Large intestine (tissue), 12 donors: ENCODE measurements at places on chromosomes 6 and 20. TPM values are rescaled to one million over a fixed set of nuclear protein-coding genes. Genes with fewer than 3 reads are reported as not detected.

CDH4 gene
- polyA plus RNA-seq, result 1.7 TPM

DSTN gene
- polyA plus RNA-seq, result 304 TPM

HLA-F gene
- 8.2 TPM for polyA plus RNA-seq

REM1 gene
- polyA plus RNA-seq, result 2.8 TPM

RHAG gene
- 1.3 TPM for polyA plus RNA-seq

ARID1B gene
- polyA plus RNA-seq, result 48.5 TPM

RIMS4 gene
- polyA plus RNA-seq, result 4.1 TPM

LY86 gene
- polyA plus RNA-seq, result 3.5 TPM

DPPA5 gene
- polyA plus RNA-seq, result not detected

AGER gene
- polyA plus RNA-seq, result 14.9 TPM

SLC4A11 gene
- 0.36 TPM for polyA plus RNA-seq

NHLRC1 gene
- 2.6 TPM for polyA plus RNA-seq

GRCh38 chr6:43506667-43507471, 3.3 kb downstream of the LRRC73 start:
- peaks cover 20% of the 10 kb centered on the region for H3K27me3 ChIP-seq
- no peak overlapping the region for H3K27ac ChIP-seq
- H3K36me3 ChIP-seq, result peaks cover 51% of the 10 kb centered on the region
- DNase-seq, result peak; percentile 83
- peaks cover 26% of the 10 kb centered on the region for H3K4me1 ChIP-seq

DNA sequence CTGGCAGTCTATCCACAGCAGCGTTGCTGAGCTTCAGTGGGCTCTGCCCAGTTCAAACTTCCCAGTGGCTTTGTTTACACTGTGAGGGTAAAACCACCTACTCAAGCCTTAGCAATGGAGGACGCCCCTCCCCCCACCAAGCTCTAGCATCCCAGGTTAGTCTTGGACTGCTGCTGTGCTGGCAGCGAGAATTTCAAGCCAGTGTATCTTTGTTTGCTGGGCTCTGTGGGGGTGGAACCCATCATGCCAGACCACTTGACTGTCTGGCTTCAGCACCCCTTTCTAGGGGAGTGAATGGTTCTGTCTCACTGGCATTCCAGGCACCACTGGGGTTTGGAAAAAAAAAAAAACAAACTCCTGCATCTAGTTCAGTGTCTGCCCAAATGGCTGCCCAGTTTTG, 249.7 kb upstream of the SYNCRIP start:
- no peak overlapping the region for H3K27ac ChIP-seq
- H3K4me1 ChIP-seq, result no peaks in the 10 kb centered on the region
- DNase-seq, result no peak

DNA sequence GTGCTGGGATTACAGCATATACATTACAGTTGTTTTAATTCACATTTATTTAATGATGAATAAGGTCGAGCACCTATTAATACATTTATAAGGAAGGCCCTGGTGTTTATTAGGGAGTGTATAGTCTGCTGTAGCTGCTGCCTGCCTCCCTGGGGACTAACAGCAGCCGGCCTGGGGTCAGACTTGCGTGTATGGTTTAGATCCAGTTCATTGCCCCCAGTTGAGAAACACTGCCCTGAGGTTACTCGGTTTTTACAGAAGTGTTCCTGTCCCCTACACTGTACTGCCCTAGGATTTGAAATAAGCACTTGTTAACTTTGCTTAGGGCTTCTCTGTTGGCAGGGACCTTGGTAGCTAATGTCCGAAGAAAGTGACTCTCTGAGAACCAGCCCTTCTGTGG, 4.0 kb downstream of the TTPAL start:
- H3K36me3 ChIP-seq, result peaks cover 31% of the 10 kb centered on the region
- H3K4me1 ChIP-seq, result peaks cover 11% of the 10 kb centered on the region
- no peak overlapping the region for H3K27ac ChIP-seq
- DNase-seq, result no peak

DNA sequence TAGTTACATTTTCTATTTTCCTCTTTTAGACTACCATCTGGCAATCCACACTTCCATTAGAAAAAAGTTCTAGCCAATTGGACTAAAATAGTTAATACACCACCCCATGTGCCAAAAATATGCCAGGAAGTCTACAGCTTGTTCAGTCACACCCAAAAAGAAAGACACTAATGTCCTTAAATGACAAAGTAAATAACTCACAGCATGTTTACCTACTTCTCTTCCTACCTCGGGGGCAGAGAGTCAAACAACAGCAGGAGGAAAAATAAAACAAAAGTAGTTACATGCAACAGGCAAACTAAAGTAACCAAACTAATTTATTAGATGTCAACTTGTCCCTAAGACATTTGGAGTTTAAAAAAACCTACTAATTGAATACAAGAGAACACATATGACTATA, 57.0 kb downstream of the UBE3D start:
- H3K36me3 ChIP-seq, result peaks cover 7% of the 10 kb centered on the region
- H3K27ac ChIP-seq, result no peak overlapping the region
- no peaks in the 10 kb centered on the region for H3K4me1 ChIP-seq
- no peak overlapping the region for H3K4me3 ChIP-seq
- no peaks in the 10 kb centered on the region for H3K27me3 ChIP-seq

DNA sequence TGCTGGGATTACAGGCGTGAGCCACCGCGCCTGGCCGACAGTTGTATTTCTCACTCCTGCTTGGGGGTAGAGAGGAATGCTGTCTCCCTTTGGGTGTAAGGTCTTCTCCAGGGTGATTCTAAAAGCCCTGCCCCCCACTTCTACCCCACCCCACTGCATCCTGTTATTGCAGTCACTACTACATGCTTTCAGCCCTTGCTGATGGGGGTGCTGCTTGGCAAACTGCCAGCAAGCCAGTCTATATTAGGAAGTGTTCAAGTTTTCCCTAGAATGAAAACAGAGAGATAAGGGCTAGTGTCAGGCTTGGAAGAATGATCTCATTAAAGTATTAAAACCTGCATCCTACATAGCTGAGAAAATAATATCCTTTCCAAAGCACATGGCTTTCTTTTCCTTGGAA, 31.3 kb downstream of the TTI1 start:
- no peaks in the 10 kb centered on the region for H3K27me3 ChIP-seq
- H3K4me1 ChIP-seq, result no peaks in the 10 kb centered on the region
- no peak overlapping the region for H3K4me3 ChIP-seq
- H3K36me3 ChIP-seq, result peaks cover 77% of the 10 kb centered on the region
- no peak overlapping the region for H3K27ac ChIP-seq
- DNase-seq, result no peak

DNA sequence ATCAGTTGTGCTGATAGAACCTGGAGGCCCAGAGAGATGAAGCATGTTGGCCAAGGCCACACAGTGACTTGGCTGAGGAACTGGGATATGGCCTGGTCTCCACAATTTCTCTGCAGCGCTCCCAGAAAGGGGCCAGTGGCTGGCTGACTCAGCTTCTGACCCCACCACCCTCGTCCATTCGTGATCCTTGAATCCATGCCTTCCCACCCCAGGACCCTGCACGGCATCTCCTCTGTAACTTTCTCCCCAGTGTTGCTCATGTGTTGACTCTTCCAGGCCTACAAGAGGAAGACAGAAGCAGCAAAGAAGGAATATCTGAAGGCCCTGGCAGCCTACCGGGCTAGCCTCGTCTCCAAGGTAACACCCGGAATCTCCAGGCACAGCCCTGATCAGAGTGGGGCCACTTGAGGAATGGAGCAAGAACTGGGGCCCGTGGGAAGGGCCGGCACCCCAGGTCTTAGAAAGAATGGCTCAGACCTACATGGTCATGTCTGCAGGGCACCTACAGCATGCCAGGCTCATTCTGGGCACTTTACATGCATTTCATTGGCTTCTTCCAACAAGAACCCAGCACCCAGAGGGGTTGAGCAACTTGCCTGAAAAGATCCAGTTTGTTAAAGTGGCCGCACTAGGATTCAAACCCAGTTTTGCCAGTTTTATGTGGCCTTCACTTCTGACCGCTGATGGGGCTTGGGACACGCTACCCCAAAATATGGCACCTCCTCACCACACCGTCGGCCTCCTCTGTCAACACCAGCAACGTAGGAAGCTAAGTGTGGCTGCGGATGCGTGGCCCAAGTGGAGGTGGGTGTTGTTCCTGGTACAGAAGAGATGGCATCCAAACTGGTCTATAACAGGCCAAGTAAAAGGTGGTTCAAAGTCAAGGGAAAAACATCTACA, 122.2 kb downstream of the JPH2 start:
- no peak overlapping the region for H3K27ac ChIP-seq
- DNase-seq, result no peak
- no peaks in the 10 kb centered on the region for H3K36me3 ChIP-seq
- H3K27me3 ChIP-seq, result no peaks in the 10 kb centered on the region
- H3K4me1 ChIP-seq, result no peaks in the 10 kb centered on the region

DNA sequence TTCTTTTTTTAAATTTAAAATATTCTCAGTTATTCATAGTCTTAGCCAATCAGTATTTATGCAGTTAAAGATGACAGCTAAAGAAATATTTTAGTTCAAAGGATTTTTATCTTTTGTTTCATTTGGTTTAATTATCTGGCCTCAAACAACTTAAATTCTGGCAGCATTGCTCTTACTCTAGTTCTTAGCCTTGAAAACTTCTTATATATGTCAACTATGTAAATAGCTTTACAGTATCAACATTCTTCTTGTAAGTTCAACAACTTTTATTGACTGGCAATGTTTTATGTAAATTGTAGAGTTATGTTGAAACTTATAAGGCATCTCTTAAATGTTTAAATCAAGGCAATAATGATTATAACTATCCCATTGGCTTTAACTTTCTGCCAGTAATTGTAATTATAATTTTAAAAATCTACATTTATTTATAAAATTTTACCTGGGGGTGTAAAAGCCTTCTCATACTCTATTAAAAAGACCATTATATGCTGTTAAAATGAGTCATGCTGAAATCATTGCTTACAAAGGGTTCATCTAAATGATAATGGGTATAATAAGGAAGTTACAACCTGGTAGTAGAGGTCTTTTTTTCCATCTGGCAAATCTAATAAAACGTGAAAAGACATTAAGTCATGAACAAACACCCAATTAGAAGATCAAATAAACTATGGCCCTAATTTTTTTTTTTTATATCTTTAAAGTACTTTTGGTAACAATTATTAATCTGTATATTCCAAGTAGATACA, 45.8 kb upstream of the FAM184A start:
- no peak overlapping the region for H3K27ac ChIP-seq
- no peaks in the 10 kb centered on the region for H3K36me3 ChIP-seq
- H3K27me3 ChIP-seq, result no peaks in the 10 kb centered on the region

DNA sequence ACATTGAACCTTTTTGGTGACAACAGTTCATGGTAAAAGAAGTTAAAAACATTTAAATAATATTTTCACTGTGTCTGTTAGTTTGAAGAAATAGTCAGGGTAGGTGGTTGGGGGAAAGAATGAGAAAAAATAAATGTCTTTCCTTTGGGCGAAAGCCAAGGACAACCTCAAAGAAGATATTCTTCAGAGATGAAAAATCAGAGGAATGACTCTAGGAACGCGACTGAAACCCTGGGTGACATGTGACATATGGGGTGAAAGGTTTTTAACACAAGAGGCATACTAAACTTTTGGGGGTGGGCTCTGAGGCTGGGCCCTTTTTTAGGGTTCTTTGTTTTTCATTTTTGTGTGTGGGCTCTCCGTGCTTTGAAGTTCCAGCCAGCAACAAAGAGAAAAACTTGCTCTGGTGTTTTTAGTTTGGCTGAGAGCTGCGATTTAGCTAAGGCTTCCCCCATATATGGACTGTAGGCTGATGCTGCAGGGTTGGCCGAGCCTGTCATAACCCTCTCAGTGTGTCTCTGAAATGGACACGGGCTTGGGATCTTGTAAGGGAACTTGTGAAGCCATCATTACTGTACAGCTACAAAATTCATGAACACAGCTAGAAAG, 610.1 kb upstream of the ARID1B start:
- peak overlapping the region; percentile 2 for H3K27ac ChIP-seq
- H3K4me1 ChIP-seq, result no peaks in the 10 kb centered on the region
- H3K4me3 ChIP-seq, result no peak overlapping the region
- H3K36me3 ChIP-seq, result no peaks in the 10 kb centered on the region
- no peaks in the 10 kb centered on the region for H3K27me3 ChIP-seq

- H3K4me3 ChIP-seq, result no peak overlapping the region
- no peaks in the 10 kb centered on the region for H3K4me1 ChIP-seq
- DNase-seq, result no peak
- H3K27me3 ChIP-seq, result peaks cover 7% of the 10 kb centered on the region
These were observed 192.2 kb upstream of the LRFN2 start for GRCh38 chr6:40779409-40779808.

DNA sequence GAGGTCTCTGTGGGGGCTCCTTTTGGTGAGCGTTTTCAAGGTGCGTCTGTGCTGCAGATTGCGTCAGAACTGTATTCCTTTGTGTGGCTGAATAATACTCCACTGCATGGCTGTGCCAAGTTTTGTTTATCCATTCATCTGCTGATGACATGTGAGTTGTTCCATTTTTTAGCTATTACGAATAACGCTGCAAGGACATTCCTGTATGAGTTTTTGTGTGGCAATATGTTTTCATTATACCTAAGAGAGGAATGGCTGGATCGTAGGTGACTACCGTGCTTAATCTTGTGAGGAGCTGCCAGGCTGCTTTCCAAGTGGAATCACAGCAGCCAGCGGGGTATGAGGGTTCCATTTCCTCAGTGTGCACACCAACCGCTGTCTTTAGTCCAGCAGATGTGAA, 1.1 kb upstream of the DACT2 start:
- H3K4me1 ChIP-seq, result no peaks in the 10 kb centered on the region
- no peaks in the 10 kb centered on the region for H3K36me3 ChIP-seq
- H3K27ac ChIP-seq, result no peak overlapping the region
- no peak for DNase-seq
- peaks cover 18% of the 10 kb centered on the region for H3K27me3 ChIP-seq
- no peak overlapping the region for H3K4me3 ChIP-seq

DNA sequence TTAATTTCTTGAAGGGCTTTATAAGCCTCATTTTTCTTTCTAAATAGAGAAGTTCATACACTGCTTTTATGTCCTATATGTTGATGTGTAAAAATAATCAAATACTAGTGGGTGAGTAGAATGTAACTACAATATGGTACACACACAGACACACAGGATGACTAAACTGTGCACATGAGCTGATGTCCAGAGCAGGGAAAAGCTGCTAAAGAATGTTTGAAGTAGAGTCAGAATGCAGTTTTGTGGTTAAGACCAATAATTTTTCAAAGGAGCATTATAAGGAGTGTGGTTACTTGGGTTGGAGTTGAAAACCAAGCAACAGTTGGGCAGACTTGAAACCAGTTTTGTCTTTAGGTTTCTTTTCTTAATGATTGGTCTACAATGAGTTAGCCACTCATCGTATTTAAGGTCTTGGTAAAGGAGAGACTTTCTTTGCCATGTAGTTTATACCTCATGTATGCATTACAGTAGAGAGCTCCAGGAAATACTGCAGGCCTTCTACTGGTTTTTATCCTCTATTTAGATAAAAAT, 196.6 kb downstream of the ESR1 start:
- H3K27me3 ChIP-seq, result no peaks in the 10 kb centered on the region
- H3K36me3 ChIP-seq, result no peaks in the 10 kb centered on the region
- H3K27ac ChIP-seq, result no peak overlapping the region
- DNase-seq, result no peak

GRCh38 chr20:10786678-10787077, 112.9 kb upstream of the JAG1 start:
- H3K4me1 ChIP-seq, result peaks cover 7% of the 10 kb centered on the region
- peak; percentile 18 for DNase-seq
- no peak overlapping the region for H3K27ac ChIP-seq
- no peak overlapping the region for H3K4me3 ChIP-seq
- H3K36me3 ChIP-seq, result no peaks in the 10 kb centered on the region

GRCh38 chr20:16551607-16552006, 21.6 kb downstream of the KIF16B start:
- no peak for DNase-seq
- H3K36me3 ChIP-seq, result no peaks in the 10 kb centered on the region
